ENCODE measurements at places on chromosomes 16 and 17.

- peak; percentile 54 for DNase-seq
Observed at GRCh38 chr17:74864866-74865395, 5.2 kb upstream of the GRIN2C start.

DNA sequence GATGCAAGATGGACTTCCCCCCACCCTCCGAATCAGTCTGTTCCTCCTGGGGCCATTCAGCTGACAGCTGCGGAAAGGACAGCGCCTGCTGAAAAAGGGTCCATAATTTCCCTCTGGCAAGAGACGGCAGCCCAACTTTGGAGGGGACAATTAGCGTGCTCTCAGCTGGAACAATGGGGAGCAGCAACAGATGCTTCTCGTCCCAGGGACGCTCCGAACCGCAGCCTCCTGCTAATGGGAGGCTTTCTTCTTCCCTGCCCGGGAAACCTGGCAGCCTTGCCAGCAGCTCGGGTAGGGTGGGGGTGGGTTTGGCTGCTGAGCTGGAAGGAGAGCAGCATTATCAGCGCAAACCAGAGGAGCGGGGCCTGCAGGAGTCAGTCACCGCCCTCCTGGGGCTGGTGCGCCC, 500.0 kb upstream of the SALL1 start:
- DNase-seq, result no peak

GRCh38 chr17:49379926-49380325, 17.9 kb upstream of the ZNF652 start:
- no peak for DNase-seq

DNA sequence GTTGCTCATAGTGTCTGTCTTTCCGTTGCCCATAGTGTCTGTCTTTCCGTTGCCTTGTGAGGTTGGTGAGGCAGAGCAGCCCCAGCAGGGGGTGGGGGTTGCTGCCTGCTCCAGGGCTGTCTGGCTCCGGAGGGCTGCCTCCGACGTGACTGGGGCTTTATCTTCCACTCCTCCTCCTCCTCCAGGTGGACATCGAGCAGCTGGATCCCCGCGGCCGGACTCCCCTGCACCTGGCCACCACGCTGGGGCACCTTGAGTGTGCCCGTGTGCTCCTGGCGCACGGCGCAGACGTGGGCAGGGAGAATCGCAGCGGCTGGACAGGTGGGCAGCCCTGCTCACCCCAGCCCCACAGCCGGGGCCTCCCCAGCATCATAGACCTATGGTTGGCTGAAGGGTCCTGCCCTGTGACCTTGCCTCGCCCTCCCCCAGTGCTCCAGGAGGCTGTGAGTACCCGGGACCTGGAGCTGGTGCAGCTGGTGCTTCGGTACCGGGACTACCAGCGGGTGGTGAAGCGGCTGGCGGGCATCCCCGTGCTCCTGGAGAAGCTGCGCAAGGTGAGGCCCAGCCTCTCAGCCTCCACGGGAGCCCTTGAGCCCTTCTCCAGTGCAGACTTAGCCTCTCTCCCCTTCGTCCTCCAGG, 14.7 kb downstream of the ANKRD13B start:
- DNase-seq, result no peak

DNA sequence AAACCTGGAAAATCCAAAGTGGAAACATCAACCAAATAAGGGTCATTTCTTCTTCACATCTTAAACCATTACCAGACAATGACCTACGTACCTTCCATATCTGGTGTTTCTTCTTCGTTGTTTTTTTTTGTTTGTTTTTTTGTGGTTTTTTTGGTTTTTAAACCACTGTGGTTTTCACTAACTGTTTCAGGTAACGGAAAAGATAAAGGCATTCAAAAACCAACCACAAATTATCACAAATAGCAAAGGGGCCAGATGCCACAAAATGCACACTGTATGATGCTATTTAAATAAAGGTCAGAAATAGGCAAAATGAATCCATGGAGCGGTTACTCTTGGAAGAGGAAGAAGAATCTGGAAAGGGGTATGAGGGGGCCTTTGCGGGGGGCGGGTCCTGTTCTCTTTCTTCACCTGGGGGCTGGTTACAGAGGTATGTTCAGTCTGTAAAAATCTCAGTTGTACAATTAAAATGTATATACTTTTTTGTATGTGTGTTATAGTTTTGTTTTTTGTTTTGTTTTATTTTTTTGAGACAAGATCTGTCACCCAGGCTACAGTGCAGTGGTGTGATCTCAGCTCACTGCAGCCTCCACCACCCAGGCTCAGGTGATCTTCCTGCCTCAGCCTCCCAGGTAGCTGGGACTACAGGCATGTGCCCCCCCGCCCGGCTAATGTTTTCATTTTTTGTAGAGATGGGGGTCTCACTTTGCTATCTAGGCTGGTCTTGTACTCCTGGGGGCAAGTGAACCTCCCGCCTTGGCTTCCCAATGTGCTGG, 29.6 kb downstream of the LITAF start:
- no peak for DNase-seq

- DNase-seq, result no peak
Observed at GRCh38 chr16:65991149-65991701, 375.3 kb upstream of the CDH5 start.

GRCh38 chr16:81836279-81837054, 57.4 kb downstream of the PLCG2 start:
- DNase-seq, result peak; percentile 70

- no peak for DNase-seq
Observed at GRCh38 chr16:64144617-64145016, 977.2 kb downstream of the CDH11 start.

GRCh38 chr16:58155839-58156238, 26.7 kb upstream of the CFAP20 start:
- no peak for DNase-seq

- DNase-seq, result no peak
Observed at GRCh38 chr17:56142325-56142724, 10.9 kb upstream of the ANKFN1 start.

DNA sequence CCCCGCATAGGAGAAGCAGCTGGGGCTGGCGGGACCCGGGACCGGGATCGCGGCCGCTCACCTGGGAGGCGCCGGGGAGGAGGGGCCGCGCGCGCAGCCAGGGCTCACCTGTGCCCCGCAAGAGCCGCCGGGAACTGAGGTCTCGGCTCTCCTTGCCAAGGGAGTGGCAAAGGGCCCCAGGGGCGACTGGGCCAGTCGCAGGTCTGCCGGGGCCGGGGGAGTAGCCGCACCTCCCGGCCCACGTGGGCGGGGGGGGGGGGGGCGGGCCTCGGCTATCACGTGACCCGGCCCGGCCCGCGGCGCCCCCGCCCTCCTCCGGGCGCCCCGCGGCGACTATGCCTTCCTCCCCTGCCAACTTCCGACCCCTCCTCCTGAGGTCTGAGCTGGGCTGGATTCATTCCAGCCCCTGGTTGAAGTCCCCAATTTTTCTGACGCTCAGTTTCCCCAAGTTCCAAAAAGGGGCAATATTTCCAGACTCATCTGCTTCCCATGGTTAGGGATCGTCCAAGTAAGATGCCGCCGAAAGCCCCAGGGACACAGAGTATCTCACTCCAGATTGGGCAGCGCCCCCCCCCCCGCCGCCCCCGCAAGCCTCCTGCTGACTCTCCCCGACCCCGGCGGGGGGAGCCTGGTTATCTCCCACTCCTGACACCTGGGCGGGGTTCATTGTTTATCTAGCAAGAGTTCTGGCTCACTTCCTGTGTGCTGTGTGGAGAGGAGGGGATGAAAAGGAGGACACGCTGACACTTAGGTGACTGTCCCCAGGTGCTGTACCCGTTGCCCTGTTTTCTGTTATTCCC, at the start of gene TMC6:
TSS of gene TMC6 (minus strand) at position 205 of the 800 bp plus-strand sequence. CDS start 1,923 bp downstream, outside the sequence.
- peak; percentile 82 for DNase-seq

Measured in GM06990 (cell line).